ENCODE measurements at places on chromosomes 2 and 18. TPM values are rescaled to one million over a fixed set of nuclear protein-coding genes. Genes with fewer than 3 reads are reported as not detected.

MSTN gene
- total RNA-seq: 1.5 TPM

IL1RL2 gene
- 2.0 TPM for total RNA-seq

LRRC30 gene
- not detected for total RNA-seq

NCKAP5 gene
- 17.4 TPM for total RNA-seq

INHA gene
- total RNA-seq: 1.9 TPM

ITGA4 gene
- total RNA-seq: 2.2 TPM

SERPINB12 gene
- total RNA-seq: not detected

AGXT gene
- not detected for total RNA-seq

OXER1 gene
- total RNA-seq: 1.1 TPM

PSMA8 gene
- not detected for total RNA-seq

PDCD1 gene
- total RNA-seq: not detected

GRCh38 chr2:164913640-164914350 is 41.5 kb downstream of the SLC38A11 start:
- DNase-seq: no peak

DNA sequence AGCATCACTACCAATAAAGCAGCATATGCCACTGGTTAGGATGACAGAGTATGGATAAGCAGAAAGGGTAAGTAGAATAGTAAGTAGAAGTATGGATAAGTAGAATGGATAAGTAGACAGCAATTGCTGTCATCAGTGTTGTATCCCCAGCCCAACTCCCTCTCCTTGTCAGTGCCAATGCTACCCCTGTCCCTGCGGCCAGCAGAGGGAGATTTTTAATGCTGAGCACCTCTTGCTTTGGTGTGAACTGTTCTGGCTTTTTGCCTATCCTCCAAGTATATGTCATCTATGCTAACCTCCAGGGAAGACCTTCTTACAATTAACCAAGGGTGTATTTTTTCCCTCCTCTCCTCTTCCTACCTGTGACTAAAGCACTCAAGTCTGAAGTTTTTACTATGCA is 136.7 kb upstream of the SPHKAP start:
- DNase-seq: no peak

DNA sequence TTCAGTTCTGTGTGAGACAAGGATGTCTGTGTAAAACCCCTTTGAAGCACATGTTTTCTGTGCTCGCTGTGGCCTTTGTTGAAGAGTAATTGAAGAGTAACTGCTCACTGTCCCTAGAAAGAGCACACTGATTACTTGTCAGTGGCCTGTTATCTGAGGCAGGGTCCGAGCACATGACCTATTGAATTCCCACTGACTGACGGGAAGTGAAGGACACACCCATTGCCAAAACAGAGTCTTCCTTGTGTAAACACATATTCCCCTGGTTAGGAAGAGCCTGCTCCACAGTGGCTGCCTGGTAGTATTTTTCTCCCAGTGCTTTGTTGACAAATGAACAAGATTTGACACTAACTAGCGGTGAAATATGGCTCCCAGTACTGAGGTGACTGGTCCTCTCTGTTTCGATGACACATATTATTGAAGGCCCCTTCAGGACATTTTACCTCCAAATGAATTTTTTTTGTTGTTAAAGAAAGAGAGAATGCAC is 148.5 kb upstream of the GYPC start:
- no peak for DNase-seq

DNA sequence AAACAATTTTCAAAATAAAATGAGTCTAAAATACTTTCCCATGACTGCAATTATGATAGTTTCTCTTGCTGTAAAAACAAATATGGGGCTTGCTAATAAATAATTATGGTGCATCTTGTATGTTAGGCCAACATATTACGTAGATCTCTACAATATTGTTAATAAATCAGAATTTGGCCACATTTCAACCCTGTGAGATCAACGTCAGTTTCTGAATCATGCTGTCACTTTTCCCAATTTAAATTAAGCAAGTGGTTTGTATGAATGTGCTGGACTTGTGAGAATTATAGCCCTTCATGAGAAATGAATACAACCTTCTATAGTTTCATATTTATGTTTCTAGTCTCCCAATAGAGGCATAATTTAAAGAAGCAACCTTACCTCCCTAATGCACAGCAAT is 808.9 kb downstream of the SUCLG1 start:
- DNase-seq: no peak

- peak; percentile 35 for DNase-seq
Observed at GRCh38 chr2:40150266-40150665, 301.6 kb downstream of the SLC8A1 start.

GRCh38 chr2:65710779-65711295 is 278.4 kb upstream of the SPRED2 start:
- DNase-seq: no peak

DNA sequence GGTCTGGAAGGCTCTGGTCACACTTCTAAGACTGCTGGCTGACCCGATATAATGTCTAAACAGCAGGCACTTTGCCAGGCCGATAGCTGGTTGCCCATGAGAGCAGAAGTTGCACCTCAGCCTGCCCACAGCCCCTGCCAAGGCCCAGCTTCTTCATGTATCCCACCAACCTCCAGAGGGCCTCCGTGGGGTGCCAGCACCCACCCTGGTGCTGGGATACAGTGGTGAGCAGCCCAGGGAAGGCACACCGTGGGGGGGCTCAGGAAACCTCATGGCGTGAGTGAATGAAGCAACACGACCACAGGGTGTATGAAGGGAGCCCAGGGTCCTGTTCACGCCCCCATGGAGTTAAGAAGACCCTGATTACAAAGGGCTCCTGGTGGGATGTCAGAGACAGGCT is 16.2 kb upstream of the GLI2 start:
- no peak for DNase-seq

DNA sequence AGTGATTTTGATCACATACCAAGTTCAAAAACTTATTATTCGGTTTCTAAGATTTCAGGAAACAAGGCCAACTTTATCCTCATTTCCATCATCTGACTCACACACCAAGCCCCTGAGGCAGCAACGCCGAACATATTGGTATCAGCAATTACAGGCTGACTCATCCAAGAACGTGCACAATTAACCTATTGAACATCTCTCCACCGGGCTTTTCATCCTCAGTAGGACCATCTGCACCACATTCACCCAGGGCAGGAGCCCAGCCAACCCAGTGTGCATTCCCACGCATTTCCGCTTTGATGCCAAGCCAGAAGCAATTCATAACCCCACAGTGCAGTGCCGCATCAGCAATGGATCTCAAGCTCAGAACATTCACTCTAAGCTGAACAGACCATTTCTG is 52.9 kb downstream of the SCG2 start:
- DNase-seq: peak; percentile 18

- DNase-seq: no peak
Observed at GRCh38 chr2:32741575-32741974, 113.7 kb downstream of the TTC27 start.

DNA sequence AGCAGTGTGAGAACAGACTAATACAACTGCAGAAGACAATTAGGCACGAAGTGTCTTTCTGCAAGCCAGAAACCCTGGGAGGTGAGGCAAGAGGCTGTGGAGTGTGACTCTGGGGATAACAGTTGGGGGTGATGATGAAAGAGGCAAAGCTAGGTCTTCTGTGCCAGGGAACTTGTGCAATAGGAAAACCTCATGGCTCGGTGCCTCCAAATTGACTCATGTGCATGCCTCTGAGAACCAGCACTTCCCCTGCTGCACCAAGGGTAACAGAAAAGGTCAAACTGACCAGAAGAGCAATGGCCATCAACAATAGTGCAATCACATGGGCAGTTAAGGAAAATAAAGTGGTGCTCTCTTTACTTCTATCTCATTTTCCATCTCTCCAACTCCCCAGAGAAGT is 136.4 kb downstream of the SCG2 start:
- DNase-seq: no peak

DNA sequence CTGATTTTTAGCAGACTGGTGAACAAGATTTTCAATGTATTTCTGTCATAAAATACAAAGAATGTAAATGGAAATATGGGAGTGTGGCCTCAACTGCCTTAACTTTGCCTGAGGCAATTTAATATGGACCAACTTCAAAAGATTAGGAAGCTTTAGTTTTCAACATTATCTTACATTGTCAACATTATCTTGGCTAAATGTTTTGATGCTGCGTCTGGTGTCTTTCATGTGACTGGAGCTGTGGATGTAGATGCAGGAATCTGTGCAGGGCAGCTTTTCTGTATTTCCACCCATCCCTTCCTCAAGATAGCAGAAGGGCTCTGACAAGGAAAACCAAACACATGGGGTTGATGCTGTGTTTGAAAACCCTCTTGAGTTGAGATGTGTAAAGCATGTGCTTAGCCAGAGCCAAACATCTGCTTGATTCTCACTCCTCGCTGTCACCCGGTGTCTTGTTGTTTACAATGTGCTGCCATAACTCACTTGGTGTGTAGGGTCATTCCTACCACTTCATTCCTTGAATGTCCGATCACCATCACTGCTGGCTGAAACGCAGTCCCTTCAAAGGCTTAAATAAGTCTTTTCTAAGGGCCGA is 33.0 kb downstream of the COPS8 start:
- no peak for DNase-seq

DNA sequence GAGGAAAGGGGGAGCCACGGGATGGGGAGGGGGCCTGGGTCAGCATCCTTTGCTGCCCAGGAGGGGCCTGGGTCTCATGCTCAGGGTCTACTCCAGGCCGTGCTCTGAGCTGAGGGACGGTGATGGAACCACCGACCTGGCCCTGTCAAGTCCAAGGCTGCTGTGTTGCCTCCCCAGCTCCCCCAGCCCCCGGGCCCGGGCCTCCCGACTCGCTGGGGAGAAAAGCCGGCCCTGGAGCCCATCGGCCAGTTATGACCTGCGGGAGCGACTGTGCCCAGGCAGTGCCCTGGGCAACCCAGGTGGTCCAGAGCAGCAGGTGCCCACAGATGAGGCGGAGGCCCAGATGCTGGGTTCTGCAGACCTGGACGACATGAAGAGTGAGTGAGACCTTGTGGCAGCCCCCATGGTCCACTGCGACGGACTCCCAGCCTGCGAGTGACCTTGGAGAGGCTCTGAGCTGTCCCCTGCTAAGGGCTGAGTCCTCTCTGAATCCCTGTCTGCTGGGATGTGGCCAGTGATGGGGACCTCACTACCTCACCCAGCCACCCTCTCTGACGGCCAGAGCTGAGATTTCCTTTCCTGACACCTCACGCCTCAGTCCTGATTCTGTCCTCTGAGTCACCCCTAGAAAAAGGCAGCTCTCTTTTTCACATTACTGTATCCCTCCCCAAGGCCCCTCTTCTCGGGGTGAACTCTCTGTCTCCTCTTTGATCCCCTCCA is 2.7 kb downstream of the SLC4A3 start:
- DNase-seq: no peak

DNA sequence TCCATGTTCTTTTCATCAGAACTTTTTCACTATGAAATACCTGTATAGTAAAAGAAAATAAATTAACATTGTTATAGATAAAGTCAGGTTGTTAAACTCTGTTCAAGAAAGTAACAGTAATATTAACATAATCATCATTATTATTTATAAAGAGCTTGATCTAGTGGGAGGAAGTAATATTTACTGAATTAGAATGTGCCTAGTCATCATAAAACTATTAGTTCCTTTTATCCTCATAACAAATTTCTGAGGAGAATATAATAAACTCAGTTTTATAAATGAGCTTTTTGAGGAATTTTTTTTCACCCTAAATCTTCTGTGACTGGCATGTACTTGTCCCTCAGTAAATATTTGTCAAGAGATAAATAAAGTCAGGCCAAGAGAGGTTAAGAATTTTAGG is 78.4 kb downstream of the PLA2R1 start:
- DNase-seq: no peak

- DNase-seq: no peak
Observed at GRCh38 chr2:69453475-69454129, 16.4 kb upstream of the NFU1 start.

GRCh38 chr2:158460632-158461297 is 4.0 kb downstream of the PKP4 start:
- no peak for DNase-seq

GRCh38 chr2:152924722-152925121 is 206.3 kb downstream of the ARL6IP6 start:
- no peak for DNase-seq

- no peak for DNase-seq
Observed at GRCh38 chr2:102439065-102439695, 16.2 kb downstream of the IL18RAP start.

DNA sequence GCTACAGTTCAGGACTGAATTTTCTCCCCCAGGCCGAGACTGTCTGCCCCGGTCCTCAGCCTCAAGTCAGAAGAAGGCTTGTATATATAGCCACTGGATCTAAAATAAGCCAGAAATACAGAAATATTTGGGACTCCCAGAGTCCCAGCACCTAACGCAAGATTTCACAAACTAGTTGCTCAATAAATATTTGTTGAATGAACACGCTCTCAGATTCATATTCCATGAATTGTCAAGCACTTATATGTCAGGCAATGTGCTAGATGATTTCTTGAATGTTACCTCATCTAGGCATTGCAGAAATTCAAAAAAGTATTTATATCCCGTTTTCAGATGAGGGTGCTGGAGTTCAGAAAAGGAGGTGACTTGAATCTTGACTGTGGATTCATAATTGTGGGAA is 163.7 kb upstream of the KLHL29 start:
- no peak for DNase-seq

DNA sequence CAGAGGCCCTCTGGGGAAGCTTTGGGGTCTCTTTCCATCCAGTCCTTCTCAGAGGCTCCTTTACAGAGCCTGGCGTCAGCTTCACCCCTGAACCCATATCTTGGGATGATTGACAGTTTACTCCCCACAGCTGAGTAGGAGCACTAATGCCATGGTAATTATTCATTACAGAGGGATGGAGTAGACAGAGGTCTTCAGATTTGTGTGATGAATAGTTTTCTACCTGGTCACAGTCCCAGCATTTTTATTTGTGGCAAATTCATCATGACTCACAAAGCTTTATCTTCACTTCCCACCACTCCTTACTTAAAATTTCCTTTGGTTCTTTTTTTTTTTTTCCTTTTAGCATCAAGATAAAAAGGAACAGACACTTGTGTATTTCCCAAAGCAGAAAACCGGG is 104.2 kb downstream of the CCDC85A start:
- no peak for DNase-seq

DNA sequence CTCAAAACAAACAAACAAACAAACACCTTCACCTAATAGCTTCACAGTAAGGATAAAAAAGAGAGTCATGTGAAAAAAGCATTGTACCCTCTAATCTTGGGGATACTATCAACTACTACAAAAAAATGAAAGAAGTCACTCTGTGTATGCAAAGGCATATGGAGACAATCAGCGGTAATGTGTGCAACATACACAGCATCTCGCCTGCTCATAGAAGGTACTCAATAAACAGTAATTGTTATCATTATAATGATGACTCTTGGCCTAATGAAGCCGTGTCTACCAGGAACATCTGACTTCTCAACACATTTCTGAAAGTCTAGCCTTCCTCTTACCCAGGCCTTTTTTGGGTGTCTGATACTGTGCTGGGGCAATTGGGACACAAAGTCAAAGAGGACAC is 55.3 kb downstream of the MYCN start:
- DNase-seq: no peak

Data from dorsolateral prefrontal cortex (tissue), 122 donors.